ENCODE measurements at places on chromosomes 2 and 18.

DNA sequence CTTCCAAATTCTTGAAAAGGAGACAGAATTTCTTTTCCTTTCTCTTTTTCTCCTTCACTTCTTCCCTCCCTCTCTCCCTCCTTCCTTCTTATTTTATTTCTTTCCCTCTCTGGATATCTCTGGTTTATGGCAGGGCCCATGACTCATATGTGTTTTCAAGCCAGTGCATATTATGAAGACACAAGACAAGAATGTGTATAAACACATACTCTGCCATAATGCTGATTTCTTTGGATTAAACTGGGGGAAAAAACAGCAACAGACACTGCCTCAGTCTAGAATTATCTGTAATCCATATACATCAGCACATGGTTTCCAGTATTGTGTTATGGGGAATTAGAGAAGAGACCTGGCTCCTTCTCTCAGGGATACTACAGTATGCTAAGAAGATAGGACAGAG is 82.8 kb upstream of the CPO start:
- DNase-seq = no peak

- peak; percentile 69 for DNase-seq
These were observed 40.1 kb upstream of the GALR1 start for GRCh38 chr18:77209587-77209986.

DNA sequence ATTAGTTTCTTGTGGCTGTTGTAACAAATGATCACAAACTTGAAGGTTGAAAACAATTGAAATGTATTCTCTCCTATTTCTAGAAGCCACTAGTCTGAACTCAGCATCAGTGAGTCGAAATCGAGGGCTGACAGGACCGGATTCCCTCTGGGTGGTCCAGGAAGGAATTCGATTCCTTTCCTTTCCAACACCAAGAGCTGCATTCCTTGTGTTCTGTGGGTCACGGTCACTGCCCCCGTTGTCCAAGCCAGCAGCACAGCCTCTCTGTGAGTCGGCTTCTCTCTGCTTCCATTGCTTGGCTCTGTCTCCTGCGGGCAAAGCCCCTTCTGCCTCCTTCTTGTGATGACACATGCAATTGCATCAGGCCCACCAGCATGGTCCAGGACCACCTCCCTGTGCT is 67.3 kb downstream of the SMIM21 start:
- no peak for DNase-seq

GRCh38 chr2:185668710-185669109 is 69.9 kb upstream of the FSIP2 start:
- no peak for DNase-seq

DNA sequence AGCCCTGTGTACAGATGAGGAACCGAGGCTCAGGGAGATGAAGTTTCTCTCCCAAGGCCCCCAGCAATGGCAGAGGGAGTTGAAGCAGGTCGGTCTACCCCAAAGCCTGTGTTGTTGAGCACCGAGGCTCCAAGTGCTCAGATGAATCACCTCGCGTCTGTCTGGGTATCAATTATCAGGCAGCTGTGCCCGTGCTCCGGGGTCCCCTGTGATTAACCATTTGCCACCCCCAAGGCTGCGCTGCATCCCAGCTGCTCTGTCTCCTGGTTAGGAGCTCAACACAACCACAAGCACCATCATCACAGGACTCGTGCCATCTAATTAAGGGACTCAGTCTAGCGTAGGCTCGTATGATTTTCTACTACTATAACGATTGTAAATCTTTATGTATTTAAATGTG is 27.1 kb downstream of the LIPG start:
- no peak for DNase-seq

GRCh38 chr2:102301867-102302362 is 9.4 kb upstream of the IL1RL1 start:
- peak; percentile 78 for DNase-seq

- DNase-seq = no peak
These were observed 305.7 kb upstream of the FAM98A start for GRCh38 chr2:33904801-33905200.

DNA sequence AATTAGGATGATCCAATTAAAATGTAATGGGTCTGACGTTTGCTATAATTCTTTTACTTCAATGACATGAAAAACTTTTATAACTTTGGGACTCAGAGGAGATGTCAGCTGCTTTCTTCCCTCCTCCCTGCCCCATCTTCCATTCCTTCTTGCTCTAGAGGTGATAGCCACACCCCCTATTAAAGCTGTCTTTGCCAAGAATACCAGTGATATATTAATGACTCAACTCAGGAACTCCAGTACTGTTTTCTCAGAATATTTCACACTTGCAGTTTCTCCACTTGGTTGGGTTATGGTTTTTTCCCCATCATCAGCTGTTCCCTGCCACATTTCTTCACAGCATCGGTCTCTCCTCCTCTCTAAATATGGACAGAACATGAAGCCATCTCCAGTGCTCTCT is 184.0 kb downstream of the KCNE4 start:
- no peak for DNase-seq

- DNase-seq = no peak
These were observed 1246.0 kb upstream of the ACVR2A start for GRCh38 chr2:146598791-146599190.

- DNase-seq = no peak
These were observed 464.6 kb downstream of the MTX2 start for GRCh38 chr2:176733698-176734430.

DNA sequence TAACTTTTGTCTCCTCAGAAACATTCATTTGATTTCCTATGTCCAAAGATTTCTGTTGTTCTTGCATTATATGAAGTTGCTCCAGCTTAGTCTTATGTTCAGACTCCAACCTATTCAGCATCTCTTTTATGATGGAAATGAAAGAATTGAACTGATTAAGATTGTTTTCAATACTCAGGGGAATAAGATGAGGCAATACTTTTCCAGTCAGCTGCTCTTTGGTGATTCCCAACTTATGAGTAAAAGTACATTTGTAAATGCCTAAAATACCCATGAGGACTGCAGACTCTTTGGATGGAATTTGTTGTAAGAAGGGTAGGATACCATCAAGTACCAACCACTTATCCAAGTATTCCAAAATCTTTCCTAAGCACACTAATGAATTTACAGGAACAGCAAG is 39.8 kb downstream of the TRAK2 start:
- DNase-seq = no peak

DNA sequence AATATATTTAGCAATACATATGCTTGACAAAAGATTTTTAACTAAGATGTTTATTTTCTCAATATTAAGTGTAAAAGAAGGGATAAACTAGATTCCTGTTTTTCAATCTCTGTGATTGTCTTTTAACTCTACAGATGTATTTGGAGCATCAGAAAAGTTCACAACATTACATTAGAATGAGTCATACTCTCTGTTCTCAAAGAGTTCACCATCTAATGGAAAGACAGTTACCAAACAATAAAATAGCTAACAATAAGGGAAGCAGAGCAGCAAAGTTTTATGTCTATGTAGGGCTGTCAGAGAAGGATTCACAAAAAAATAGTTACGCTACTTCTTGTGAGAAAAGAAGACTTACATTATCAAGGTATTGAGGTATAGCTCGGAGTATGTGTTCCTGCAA is 109.2 kb upstream of the MAP2 start:
- no peak for DNase-seq

DNA sequence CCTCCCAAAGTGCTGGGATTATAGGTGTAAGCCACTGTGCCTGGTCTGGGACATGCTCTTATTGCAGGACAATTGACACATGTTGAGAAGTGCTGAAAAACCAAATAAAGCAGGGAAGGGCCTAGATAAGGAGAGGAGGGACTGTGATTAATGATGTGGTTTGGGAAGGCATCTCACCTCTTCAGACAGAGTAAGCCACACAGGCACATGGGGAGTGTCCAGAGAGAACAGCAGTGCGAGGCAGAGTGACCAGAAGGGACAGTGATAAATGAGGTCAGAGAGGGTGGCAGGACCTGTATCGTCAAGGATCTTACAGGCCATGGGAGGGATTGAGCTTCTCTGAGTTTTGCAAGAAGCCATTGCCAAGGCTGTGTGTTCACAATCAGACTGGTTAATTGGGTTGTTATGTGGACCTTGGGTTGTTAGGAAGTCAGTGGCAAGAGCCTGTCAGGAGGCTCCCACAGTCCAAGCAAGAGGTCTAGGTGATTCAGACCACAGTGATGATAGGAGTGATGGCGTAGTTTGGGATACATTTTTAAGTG is 58.5 kb downstream of the EIF5B start:
- DNase-seq = no peak

- no peak for DNase-seq
These were observed 438.1 kb upstream of the DSEL start for GRCh38 chr18:67954594-67954993.

DNA sequence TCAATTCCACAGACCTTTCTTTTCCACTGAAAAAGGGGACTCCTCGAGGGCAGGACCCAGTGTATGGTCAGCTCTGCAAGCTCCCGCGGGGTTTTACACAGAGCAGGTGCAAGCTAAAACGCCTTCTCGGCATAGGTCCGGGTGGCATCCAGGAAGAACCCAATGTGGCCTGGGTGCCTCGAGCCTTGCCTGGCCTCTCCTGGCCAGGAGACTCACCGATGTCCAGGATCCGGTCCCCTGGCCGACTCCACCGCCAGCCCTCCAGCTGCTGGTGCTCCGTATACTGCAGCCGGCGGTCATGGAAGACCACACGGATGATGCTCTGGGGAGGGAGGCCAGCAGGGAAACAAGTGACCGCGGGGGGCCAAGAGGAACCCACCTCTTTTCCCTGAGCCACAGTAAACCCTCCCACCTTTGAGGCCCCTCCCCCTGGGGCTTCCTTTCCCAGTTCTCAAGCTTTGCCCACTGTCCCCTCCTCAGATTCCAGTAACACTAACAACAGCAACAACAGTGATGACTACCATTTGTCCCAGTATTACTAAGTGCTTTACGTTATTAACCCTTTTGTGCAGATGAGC is 36.1 kb downstream of the TFCP2L1 start:
- DNase-seq = no peak

- DNase-seq = no peak
These were observed at the start of gene DSC1 for GRCh38 chr18:31162825-31163435. Gene DSC1 (minus strand): TSS chr18:31162856. CDS start chr18:31162594, 262 bp downstream.

DNA sequence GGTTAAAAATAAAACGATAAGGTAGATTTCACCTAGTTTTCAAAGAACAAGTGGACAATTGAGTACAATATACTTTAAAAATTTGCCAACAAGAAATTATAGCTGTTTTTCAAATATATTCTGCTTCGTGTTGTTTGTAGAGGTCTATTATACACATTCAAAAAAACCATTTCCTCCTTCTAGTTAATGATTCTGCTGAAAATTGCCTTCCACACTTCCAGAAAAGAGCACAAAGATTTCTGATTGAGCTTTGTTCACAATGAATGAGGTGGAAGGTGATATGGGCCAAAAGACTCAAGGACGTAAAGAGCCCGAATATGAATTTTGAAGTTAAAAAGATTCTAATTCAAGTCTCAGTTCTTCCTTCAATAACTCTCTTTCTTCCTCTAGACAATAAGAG is 277.0 kb upstream of the SESTD1 start:
- DNase-seq = no peak

DNA sequence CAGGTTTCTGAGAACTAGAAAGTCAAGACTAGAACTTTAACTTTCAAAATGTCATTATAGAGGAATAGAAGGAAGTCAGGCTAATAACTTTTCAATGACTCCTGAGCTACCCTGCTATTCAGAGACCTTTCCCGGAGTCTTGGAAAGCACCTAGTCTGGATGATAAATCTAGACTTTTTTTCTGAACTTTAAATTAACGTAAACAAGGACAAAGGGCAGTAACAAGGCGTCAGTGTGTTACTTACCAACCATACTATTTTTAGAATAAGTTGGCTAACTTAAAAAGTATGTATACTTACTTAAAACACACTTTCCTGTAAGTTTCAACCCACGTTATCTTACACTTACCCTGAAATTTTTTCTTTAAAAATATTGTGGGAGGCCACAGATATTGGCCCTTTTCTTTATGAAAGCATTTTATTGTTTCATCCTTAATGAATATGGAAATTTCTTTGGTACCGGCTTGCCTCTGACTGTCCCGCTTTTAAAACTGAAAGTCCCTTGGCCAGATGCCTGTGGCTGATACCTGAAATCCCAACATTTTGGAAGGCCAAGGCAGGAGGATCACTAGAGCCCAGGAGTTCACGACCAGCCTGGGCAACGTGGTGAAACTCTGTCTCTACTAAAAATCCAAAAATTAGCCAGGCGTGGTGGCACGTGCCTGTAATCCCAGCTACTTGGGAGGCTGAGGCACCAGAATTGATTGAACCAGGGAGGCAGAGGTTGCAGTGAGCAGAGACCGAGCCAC is 9.7 kb downstream of the PMAIP1 start:
- peak; percentile 64 for DNase-seq

- DNase-seq = no peak
These were observed 47.5 kb downstream of the EMILIN2 start for GRCh38 chr18:2894131-2894840.

DNA sequence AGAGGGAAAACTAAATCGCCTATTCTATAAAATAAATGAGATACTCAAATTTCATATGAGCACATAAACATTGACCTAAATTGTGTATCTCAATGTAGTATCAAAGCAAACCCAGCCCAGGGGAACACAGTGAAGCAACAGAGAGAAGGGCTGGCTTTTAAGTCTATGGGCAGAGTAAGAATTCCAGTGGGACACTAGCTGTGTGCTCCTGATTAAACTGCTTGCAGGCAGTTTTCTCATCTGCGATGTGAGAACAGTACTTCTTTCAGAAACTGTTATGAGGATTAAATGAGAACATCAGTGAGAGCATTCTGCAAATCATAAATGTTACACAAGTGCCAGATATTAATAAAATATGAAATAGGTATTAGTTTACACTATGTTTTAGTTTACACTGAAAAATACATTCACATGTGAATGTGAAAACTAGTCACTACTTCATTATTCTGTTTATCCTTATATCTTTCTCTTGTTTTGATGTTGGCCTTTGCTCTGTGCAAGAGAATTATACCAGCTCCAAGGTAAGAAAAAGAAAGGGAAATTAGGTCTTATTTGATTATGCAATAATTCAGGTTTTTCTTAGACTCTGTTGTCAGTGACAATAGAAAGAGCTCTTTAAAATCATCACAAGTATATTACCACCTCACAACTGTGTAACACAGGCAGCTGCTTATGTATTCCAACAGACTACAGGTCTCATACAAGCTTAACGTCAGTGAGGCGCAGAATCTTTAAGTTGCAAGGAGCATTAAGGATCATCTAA is 47.5 kb downstream of the GAREM1 start:
- no peak for DNase-seq

DNA sequence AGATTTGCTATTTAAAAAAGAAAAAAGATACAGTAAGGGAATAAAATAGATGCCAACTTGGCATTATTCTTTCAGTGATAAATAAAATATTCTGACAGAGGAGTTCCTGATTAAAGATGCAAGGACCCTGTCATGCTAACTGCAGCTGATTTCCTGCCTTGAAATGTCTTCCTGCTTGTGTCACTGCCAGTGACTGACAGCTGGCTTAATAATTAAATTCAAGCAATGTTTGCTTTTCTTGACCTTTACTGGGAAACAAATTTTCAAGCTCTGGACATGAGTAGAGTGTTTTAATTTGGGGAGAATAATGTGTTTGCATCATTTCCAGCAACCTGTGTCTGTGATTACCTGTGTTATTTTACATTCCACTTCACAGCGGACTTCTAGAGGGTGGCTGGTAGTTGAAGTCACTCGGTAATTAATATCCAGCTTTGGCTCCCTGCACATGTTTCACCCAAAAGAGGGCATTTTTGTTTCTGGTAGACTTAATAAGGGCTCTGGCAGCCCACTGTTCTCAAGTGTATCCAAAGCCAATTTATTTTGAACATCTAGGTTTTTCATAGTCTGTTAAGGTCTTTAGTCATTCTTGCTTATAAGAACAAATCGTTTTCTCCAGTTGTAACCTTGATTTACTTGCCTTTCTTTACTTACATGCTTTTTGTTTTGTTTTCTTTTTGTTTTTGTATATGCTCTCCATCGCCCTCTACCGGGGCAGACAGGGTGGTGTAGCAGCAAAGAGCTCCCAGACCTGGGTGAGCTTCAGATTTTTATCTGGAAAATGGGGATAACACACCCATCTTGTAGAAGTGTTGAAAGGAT is 48.5 kb upstream of the PROKR1 start:
- peak; percentile 73 for DNase-seq

Measured in suppressor macrophage treated with lipopolysaccharide for 1 hour (primary cell).